Type B pancreatic cell (in vitro differentiated cells): ENCODE measurements at places on chromosomes 4 and X. TPM values are rescaled to one million over a fixed set of nuclear protein-coding genes. Genes with fewer than 3 reads are reported as not detected.

- H3K27ac ChIP-seq = peak overlapping the region; percentile 58
- peak overlapping the region; percentile 90 for H3K4me3 ChIP-seq
- H3K27me3 ChIP-seq = peaks cover 70% of the 10 kb centered on the region
- H3K4me1 ChIP-seq = peaks cover 16% of the 10 kb centered on the region
Observed at GRCh38 chr4:121070696-121071639, 1.4 kb downstream of the NDNF start.

Gene DCLK2
- total RNA-seq = 4.8 and 24.9 TPM in 2 replicates

Gene AKAP4
- total RNA-seq = not detected in 2 replicates

DNA sequence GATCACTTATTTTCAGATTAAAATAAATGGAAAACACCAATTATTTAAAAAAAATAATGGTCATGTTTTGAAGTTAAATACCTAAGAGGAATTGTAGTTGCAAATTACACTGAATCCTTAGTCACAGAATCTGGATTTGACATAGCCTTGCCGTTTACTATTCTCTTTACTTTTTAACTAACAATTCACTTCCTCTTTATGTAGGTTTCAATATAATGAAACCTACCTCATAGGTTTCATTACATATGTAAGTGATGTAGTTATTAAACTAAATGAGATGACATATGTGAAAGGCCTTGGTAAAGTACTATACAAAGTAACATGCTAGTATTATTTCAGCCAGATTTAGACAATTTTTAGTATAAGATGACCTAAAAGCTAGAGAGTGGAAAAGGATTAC is 6.5 kb downstream of the SPP1 start:
- H3K36me3 ChIP-seq = no peaks in the 10 kb centered on the region
- no peaks in the 10 kb centered on the region for H3K4me1 ChIP-seq
- DNase-seq = no peak
- peaks cover 4% of the 10 kb centered on the region for H3K27me3 ChIP-seq
- no peak overlapping the region for H3K4me3 ChIP-seq

Gene TCEAL9
- total RNA-seq = 43.1 and 64.1 TPM in 2 replicates

DNA sequence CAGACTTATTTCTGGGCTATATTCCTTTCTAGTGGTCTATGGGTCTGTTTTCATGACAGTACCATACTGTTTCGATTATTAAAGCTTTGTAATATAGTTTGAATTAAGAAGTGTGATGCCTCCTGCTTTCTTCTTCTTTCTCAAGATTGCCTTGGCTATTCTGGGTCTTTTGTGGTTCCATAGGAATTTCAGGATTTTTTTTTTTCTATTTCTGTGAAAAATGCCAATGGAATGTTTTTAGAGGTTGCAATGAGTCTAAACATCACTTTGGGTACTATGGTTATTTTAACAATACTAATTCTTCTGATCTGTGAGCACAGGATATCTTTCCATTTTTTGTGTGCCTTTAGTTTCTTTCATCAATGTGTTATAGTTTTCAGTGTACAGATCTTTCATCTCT is 204.3 kb upstream of the HCCS start:
- no peak overlapping the region for H3K4me3 ChIP-seq
- H3K27ac ChIP-seq = no peak overlapping the region
- no peak for DNase-seq
- no peaks in the 10 kb centered on the region for H3K36me3 ChIP-seq
- no peaks in the 10 kb centered on the region for H3K4me1 ChIP-seq

DNA sequence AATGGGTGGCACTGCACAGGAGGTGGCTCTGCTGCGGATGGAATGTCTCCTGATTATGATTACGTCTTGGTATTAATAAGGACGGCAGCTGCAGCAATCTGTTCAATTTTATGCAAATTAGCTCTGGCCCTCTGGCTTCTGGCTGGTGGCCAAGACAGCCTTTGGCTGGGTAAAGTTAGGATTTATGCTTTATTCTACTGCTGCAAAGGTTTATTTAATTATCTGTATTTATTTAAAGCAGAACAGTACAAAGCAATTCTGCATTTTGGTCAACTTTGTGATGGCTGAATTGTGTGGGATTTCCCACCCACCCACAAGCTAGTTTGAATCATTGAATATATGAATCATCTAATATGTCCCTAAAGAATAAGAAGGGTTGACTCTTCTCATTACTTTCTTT is 745.6 kb upstream of the FAM241A start:
- no peak overlapping the region for H3K4me3 ChIP-seq
- H3K27me3 ChIP-seq = no peaks in the 10 kb centered on the region
- no peaks in the 10 kb centered on the region for H3K36me3 ChIP-seq
- H3K27ac ChIP-seq = no peak overlapping the region
- no peak for DNase-seq
